ENCODE measurements at places on chromosomes 12 and 14.

DNA sequence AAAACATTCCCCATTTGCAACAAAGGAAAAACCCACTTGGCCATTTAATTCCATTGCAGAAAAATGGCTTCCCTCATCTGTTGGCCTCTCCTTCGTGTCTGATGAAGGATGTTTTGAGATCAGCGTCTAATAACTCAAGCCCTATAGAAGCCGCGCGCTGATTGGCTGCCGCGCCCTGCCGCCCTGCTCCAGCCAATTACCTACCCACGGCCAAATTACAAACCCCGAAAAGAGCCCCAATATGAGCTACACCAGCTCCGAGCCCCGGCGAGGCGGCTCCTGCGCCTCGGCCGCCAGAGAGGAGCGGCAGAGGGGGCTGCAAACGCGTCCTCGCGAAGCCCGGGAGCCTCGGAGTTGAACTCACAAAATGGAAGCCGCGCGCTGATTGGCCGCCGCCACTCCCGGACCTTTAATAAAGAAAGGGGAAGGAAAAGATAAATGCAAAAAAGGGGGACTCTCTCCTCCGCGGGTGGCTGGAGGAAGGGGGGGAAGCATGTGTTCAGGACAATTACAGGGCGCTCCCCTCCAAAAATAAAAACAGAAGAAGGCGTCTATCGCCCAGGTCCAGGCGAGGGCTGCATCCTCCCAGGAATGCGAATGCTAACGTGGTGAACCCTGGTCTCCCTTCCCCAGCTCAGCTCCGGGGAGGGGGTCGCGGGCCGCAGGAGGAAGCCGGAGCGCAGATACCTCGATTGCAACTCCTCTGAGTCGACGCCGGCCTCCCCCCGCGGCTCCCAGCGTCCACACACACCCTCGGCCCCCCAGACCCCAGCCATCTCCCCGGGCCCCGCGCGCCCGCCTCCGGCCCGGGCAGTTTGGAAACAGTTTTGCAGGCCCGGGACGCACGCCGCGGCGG, 738 bp upstream of the SETD1B start:
- DNase-seq: peak; percentile 95

- DNase-seq: peak; percentile 77
Measured at GRCh38 chr14:103121121-103121845, 2.0 kb upstream of the TNFAIP2 start.

DNA sequence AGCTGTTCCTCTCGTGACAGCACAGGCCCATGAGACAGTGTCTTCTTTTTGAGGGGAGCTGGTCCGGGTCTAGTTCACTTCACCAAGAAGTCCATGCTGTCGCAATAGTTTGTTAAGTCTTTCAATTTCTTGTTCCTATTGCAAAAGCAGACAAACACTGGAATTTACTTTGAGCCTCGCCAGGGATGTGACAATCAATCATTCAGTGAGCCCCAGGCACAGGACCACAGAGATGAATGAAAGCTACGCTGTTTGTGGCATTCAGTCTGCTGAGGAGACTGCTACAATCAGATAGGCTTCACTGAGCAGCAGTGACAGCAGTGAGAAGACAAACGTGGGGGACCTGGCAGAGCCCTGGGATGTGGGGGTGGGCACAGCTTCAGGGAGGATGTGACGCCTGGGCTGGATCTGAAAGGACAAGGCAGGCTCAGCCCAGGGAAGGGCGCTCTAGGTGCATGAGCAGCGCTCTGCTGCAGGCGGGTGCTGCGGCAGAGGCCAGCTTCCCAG, 35.5 kb downstream of the TCTN1 start:
- no peak for DNase-seq

DNA sequence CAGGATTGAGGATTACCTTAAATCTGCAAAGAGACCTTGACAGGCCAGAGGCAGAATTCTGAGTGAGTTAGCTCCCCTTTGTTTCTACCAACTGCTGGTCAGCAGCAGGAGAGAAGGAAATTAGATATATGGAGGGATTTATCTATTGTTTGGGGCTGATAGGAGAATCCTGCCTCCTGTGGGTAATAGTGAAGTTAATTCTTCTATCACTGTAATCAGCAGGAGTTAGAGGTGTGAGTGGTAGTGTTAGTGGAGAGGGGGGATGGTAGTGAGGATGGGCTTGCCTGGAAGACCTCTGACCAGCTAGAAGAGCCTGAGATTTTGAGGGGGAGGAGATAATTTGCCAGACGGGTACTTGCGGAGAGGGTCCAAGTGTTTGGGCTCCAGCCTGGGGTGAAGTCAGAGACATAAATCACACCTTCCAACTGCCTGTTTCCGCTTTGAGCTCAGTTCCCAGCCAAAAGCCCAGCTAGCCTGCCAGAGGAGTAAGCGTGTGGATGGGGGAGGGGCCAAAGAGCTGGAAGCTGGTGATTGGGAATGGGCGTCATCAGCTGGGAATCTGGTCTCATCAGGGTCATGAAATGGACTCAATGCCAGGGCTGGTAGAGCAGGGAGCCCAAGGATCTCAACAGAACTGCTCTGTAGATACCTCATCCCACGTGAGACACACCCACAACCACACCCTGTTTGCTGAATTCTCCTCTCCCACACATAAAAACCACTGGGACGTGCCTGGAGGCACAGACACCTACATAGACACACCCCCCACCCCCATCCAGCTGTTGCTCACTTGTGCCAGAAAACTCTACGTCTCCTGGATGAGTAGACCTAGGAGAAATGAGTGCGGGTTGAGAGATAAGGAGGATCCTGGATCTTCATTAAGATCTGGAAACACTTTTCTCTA, 13.1 kb upstream of the ITGA5 start:
- DNase-seq: peak; percentile 73

- no peak for DNase-seq
Measured at GRCh38 chr12:80710727-80711449, 3.5 kb downstream of the MYF6 start.

DNA sequence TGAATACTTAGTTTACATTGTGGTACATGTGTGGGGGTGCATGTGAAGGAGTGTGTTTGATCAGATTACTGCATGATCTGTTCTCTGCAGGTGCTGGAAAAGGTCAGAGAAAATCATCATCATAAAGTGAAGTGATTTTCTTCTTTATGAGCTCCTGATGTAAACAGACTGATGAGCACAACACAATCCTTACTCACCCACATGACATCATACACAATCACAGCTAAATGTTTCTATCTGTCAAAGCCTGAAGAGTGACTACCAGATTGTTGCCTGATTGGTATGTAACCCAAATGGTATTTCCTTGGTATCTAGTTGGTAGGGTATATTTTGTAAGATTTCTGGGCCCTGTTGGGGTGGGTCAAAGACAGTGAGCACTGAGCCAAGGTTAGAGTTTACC, 270.8 kb downstream of the FOXG1 start:
- DNase-seq: no peak

GRCh38 chr12:104809251-104809650, 148.8 kb downstream of the SLC41A2 start:
- no peak for DNase-seq

- DNase-seq: no peak
Measured at GRCh38 chr12:28180786-28181185, 9.5 kb upstream of the CCDC91 start.

DNA sequence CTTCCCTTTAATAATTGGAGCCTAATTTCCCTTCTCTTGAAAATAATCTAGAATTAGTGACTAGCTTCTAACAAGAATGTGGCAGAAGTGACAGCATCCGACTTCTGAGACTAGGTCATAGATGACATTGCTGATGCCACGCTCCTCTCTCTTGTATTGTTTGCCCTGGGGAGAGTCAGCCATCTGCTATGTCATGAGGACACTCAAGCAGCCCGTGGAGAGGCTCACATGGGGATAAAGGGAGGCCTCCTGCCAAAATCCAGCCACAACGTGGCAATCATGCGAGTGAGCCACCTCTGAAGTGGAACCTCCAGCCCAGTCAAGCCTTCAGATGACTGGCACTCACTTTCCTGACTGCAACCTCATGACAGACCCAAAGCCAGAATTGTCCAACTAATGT, 54.2 kb upstream of the LRRK2 start:
- DNase-seq: no peak

- DNase-seq: no peak
Measured at GRCh38 chr14:66539034-66539433, 31.1 kb downstream of the GPHN start.

DNA sequence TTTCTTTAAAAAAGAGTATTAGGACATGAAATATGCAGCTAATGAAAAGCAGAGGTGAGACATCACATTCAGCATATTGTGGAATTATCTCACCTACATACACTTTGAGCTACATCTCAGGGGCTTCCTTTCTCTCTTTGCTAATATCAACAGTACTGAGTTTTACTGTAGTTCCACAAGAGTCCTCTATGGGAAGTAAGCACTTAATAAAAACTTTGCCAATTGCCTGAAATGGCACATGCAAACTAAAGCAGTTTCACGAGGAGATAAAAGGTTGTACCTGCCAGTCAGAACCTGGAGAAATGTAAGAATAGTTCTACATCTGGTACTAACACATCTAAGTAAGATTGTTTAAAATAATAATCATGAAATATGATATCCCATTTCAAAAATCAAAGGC, 73.5 kb upstream of the GPHB5 start:
- no peak for DNase-seq

- DNase-seq: peak; percentile 89
Measured at GRCh38 chr12:65948320-65949008, 124.2 kb downstream of the HMGA2 start.

DNA sequence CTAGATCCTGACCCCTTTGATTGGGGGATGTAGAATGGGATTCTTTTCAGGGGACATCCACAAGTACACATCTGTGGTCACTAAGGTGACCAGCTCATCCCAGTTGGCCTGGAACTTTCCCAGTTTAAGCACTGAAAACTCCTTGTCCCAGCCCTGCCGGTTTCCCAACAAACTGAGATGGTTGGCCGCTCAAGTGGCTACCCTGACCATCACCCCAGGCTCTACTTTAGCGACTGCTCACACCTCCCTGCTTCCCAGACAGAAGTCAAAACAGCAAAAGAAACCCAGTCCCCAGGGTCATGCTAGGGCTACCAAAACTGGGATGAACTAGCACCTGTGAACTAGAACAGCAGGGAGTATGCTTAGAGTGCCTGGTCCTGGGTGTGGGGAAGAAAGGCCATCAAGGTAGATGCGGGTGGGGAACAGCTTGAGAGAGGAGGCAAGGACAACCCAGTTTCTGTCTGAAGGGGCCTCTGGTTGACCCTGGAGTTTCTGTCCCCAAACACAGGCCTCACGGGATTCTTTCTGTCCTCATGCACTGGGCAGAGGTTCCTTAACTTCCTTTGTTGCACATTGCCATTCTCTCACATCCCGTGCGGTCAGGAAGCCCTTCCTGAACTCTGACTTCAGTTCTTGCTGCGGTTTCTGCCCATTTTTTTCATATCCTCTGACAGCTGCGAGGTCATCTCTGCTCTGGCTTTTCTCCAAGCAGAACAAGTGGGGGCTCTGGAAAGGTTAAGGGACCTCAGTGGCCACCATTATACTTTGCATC, 1.6 kb downstream of the LTB4R start:
- no peak for DNase-seq

DNA sequence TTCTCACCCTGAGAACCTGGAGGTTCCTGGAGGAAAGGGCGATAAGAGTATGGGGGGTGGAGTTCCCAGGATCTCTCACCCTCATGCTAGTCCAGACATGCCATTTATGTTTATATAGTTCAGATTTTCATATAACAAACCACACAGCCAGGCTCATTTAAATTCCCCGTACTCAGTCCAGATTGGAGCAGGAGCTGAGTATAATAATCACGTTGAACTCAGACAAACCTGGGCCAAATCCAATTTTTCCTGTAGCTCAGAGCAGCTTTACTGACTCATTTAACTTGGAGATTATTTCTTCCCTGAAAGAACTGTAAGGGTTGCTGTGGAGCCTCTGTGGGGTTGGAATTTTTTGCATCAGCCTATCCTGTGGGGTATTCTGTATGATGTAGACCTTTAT, 660.8 kb downstream of the TMEM121 start:
- no peak for DNase-seq

- no peak for DNase-seq
Measured at GRCh38 chr12:116116650-116117424, 160.7 kb downstream of the MED13L start.
